ENCODE measurements at places on chromosomes 16 and 17.
A peak's percentile ranks its signal among the peaks of the same experiment; 100 is the strongest.

- DNase-seq = no peak
Measured at GRCh38 chr16:66691234-66691633, 5.3 kb downstream of the CMTM4 start.

DNA sequence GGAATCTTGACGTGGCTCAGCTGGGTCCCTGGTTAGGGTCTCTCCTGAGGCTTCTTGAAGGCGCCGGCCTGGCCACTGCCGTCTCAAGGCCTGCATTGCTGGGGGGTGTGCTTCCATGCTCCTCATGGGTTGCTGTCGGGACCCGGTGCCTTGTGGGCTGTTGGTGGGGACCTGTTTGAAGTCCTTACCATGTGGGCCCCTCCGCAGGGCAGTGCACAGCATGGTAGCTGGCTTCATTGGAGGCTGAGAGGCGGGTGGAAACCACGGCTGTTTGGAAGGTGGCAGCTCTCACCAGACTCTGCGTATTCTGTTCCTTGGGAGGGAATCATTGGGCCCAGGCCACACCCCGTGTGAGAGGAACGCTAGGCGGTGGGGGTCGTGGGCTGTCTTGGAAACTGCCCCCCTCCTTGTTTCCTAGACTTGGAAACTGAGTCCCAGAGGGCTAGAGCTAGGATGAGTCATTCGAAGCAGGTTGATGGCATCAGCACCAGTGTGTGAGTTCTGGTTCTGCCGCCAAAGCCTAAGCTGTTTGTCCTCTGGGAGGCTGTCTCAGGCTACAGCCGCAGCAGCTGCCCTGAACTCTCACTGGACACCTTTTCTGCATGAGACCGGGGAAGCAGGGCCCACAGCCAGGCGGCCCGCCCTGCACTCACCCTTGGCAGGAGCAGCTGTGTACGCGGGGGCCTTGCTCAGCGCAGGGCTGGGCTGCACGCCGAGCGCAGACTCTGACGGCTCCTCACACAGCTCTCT, 35.2 kb downstream of the ZNF750 start:
- DNase-seq = no peak

DNA sequence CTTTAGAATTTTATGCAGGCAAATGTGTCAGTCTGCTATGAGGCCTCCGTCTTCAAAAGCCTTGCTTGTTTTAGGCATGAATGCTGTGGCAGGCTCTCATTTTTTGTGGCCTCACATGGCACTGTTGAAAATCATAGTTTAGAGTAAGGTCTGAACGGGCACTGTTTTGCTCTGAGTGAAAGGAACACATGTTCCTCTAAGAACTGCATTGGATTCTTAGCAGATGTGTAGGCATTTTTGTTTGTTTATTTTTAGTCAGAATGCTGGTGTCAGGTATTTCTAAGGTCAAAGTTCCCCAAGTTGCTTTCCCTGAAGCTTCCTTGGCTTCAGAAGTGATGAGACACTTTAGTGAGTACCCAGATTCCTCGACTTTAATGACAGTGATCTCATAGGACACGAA, 173.7 kb downstream of the HS3ST3B1 start:
- no peak for DNase-seq

DNA sequence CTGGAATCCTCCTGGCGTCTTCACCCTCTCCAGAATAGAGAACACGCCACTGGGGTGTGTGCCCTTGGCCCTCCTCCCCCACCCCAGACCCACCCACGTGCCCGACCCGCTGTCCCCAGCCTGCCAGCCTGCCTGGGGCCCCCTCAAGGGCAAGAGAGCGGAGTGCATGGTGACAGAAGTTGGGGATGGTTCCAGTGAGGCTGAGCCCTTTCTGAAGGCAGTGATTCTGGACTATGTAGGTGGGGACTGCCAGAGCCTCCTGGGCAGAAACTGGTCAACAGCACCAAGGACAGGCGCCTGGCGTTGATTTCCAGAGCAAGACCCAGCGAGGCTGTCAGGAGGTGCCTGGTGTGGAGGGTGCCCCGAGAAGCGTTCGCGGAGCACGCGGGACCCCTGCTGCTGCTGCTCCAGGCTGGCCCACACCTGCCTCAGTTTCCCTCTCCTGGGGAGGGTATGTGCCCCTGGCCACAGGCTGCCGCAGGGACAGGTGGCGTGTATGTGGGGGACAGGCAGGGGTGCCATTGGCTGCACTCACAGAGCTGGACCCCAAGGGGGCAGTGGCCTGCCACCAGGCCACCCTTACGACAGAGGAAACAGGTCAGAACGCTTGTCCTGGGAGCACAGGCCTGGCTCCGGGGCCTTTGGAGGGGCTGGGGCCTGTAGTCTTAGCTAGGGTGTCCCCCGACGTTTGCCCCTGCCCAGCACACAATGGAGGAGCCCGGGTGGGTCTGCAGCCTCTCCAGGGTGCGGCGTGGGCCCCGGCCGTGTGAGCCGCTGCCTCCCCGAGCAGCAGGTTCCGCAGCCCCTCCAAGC, 1.2 kb downstream of the SSTR5 start:
- DNase-seq = no peak

DNA sequence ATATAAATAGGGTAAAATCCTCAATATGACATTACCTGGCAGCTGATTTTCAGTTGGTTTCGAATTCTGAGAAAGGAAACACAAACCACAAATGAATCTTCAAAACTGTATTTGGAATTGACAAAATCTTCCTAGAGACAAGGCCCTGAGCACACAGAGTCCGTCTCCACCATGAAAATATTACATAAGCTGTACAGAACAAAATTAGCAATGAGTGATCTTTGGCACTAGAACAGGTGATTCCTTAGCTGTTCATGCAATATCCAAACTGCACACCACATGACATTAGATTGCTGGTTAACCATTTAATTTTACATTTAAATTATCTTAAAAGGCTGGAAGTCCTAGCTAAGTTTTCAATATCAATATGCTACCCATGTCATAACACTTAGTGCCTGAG, 31.7 kb downstream of the GJC1 start:
- no peak for DNase-seq

GRCh38 chr16:88369447-88370008, 13.2 kb upstream of the ZNF469 start:
- no peak for DNase-seq

GRCh38 chr16:81293909-81294802, 20.6 kb upstream of the GAN start:
- DNase-seq = no peak

GRCh38 chr17:51147650-51148049, 5.7 kb upstream of the NME1 start:
- no peak for DNase-seq

- peak; percentile 65 for DNase-seq
Measured at GRCh38 chr17:73798111-73798748, 154.0 kb upstream of the SDK2 start.

DNA sequence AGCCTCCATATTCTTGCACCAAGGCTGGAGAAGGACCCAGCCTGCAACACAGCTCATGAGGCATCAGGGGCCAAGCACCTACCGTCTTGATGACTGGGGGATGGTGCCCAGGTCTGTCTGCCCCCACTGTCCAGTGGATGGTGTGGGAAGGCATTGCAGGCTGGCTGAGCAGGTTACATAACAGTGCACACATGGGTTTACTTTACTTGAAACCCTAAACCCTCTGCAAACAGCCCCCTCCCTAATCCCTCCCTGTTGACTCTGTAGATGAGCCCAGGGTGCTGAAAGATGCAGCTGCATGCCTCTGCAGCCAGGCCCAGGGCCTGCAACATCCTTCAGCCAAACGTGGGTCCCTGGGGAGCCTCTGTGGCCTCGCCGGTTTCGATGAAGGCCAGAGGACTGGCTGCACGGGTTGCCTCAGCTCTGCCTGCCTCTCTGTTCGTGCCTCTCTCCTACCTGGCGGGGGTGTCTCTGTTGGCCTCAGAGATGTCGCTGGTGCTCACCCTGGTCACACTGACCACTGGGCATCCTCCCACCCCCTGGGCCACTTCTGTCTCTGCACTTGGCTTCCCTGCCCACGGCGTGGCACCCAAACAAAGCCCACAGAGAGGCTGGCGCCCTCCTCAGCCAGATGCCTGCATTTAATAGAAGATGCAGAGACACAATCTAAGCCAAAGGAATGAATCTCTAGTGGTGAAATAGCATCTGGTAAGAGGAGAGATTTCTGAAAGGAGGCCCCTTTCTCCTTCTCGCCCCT, 95.1 kb downstream of the METRNL start:
- DNase-seq = no peak

DNA sequence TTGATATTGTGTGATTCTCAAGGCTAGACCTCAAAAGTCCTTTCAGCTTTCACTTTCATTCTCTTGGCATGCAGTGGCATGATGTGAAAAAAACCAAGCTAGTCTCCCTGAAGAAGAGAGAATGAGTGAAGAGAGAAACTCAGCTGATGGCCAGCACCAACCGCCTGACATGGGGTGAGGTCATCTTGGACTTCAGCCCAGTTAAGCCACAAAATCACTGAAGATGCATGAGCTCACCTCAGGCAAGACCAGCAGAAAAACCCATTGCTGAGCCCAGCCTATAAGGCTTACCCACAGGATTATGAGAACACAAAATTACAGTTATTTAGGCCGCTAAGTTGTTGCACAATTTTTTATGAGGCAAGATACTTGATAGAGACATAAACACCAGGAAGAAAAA, 496.5 kb downstream of the TOX3 start:
- no peak for DNase-seq

- no peak for DNase-seq
Measured at GRCh38 chr16:85385463-85386331, 227.4 kb upstream of the GSE1 start.

GRCh38 chr16:4803401-4803844, 990 bp upstream of the ROGDI start:
- no peak for DNase-seq

- no peak for DNase-seq
Measured at GRCh38 chr17:83067071-83067717, 12.2 kb upstream of the METRNL start.

DNA sequence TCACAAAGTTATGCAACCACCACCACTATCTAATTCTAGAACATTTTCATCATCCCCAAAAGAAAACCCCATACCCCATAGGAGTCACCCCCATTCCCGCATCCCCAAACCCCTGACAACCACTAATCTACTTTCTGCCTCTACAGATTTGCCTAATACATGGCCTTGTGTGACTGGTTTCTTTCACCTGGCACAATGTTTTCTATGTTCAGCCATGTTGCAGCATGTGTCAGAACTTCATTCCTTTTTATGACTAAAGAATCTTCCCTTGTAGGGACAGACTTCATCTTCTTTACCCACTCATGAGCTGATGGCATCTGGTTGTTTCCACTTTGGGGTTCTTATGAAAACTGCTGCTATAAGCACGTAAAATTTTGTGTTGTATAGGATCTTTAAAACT, 34.6 kb downstream of the CYTH1 start:
- DNase-seq = no peak

DNA sequence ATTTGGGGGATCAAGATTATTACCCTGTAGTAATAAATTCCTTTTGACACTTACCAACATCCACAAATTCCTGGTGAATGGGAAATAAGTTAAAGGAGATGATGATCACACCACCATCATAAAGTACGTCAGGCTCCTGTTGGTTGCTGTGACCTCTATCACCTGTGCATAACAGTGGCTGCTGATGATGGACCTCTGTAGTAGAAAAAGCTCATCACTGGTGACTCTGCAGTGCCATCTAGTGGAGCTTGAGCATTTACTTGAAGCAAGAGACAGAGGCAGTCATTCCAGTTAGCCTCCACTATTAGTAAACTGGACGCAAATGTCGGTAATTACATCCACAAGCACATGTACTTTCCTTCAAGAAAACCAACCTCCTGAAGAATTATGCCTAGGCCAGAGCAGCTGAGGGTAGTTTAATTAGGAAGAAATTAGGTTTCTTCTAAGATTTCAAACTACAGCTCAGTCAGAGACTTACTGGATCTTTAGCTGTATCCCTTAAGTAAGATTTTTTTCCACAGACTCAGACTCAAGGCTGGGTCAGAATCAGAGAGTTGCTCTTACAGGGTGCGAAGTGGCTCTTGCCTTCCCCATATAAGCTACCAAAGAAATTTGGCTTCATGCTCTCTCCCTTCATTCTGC, 39.3 kb downstream of the CYB561 start:
- peak; percentile 54 for DNase-seq

DNA sequence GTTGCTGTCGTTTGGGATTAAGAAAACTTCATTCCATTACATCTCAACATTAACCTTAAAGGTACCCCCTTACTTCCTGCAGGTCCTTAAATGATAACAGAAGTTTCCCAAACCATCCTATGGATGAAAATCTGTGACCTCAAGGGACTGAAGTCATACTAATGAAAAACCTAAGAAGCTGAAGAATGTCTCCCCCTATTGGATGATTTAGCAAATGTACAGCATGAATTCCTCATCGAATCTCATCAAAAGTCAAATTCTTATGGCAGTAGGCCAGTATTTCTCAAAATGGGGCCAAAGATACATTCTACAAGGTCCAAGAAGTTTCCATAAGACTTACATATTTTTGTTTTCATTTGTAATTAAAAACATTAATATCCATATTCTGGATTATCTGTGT, 13.5 kb downstream of the SCO1 start:
- peak; percentile 1 for DNase-seq

DNA sequence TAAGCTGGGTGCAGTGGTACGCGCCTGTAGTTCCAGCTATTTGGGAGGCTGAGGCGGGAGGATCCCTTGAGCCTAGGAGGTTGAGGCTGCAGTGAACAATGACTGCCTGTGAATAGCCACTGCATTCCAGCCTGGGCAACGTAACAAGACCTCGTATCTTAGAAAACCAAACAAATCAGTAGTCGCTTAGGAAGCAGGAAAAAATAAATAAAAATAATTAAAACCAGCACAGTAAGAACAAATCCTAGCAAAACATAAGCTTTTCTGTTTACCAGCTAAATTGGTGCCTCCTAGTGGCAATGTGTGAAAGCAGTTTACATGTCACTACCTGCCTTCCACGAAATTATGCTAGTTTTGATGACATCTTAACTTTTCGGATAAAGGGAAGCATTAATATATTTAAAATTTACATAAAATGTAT, 1.3 kb downstream of the ARMC5 start:
- peak; percentile 21 for DNase-seq

GRCh38 chr16:5006348-5007193, 27.2 kb downstream of the NAGPA start:
- no peak for DNase-seq

DNA sequence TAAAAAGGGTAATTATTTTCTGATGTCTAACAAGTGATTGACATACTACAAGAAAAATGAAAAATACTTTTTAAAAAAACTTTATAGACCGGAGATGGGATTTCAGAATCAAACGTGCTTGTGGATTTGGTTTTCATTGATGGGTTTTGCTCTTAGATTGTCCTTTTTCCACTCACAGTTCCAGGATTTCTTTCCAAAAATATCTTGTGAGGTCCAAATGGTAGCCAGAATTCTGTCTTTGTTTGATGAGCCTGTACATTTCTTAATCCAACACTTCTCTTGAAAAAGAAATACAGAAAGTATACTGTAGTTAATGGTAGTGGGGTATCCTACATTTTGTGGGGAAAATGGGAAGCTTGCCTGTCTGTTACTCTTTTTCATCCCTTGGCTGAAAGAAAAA, 329.3 kb downstream of the KCNJ2 start:
- DNase-seq = no peak

DNA sequence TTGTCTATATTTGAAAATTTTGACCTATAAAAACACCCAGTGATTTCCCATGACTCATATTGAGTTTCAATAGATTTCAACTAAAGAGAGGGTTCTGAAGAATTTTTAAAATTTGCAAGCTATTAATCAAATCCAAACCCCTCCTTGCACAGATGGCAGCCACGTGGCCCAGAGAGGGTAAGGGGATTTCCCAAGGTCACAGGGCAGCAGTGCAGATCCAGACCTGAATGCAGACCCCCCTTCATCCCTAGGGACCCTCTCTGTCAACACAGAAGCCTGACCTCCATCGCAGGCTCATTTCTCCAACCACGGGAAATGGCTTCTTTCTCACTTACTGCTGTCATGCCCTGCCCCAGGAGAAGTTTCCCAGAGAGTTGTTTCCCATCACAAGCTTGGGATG, 24.7 kb upstream of the CES5A start:
- DNase-seq = no peak

GRCh38 chr17:69608141-69608540, 193.6 kb downstream of the MAP2K6 start:
- peak; percentile 49 for DNase-seq

All from NCI-H446 treated with DMSO at 0.1 percent for 48 hours (cell line).